ENCODE measurements at places on chromosomes 6 and 20.

GRCh38 chr6:117018771-117019170 lies 141.7 kb downstream of the RFX6 start:
- no peak for DNase-seq

GRCh38 chr6:95847061-95847460 lies 168.7 kb upstream of the FUT9 start:
- DNase-seq, result no peak

GRCh38 chr6:119934816-119935215 lies 585.3 kb upstream of the MAN1A1 start:
- no peak for DNase-seq

DNA sequence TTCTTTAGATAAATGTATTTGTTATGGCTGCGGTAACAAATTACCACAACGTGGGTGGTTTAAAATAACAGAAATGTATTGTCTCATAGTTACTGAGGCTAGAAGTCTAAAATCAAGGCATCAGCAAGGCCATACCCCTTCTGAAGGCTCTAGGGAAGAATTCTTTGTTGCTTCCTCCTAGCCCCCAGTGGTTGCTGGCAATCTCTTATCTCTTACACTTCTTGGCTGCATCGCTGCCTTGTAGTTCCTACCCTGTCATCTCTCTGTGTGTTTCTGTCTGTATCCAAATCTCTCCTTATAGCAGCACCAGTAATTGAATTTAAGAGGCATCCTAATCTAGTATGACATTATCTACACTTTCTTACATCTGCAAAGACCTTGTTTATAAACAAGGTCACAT lies 534.7 kb downstream of the PHF3 start:
- DNase-seq, result no peak

DNA sequence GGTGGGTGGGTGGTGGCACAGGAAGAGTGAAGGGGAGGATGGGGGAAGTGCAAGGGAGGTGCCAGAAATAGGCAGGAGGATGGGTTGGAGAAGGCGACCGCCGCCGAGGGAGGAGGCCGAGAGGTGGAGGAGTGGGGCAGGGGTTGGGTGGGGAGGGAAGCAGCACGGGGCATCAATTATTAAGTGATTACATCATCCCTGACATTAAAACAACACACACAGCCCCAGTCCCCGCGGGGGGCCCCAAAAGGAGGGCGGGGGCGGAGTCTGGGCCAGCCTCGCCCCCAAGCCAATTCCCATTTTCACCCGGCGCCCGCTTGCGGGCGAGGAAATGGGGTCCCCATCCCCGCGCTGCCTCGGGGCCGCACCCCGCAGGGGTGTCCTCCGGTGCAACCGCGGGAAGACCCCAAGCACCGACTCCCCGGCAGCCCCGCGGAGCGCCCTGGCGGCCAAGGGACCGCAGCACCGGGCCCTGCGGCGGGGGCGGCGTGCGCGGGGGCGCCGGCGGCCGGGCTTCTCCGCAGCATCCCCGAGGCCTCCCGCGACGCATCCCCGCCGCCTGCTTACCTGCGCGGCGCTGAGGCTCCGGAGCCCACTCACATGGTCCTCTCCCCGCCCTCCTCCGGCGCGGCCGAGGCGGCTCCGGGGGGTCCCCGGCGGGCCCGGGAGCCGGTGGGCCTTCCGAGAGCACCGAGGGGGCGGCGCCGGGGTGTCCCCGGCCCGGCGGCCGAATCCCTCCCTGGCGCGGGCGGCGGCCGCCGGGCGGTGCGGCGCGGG lies 663 bp downstream of the FYN start:
- no peak for DNase-seq

DNA sequence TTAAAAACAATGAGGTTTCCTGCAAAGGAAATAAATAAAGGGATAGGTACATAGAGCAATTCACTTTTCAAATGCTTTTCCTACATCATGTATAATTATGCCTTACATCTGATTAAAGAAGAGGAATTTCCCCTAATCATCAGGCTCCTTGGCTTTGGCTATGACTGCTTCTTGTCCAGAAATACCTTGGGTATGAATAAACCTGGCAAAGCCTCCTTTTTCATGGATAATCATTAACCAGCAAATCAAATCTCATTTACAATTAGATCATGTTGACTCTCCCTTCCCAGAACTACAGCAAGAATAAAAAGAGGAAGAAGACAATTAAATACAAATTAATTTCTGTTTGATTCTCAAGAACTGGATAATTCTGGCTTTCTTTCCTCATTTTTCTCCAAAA lies 58.0 kb upstream of the CD2AP start:
- DNase-seq, result no peak

DNA sequence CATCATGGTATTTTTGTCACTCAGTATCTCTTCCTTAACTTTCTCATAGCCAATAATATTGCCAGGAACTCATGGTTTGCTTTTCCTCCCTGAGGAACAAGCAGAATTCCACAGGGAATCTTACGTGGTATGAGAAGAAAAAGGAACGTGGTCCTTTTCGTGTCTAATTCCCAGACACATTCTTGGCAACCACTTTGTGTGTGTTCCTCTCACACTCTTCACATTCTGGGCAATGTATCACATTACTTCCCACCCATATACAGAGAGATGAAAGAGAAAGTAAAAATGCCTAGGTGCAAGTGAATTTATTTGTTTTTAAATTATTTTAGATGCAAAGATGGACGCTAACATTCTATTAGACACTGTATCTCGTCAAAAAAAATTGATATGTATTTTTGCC lies 102.7 kb downstream of the PTPRK start:
- no peak for DNase-seq

DNA sequence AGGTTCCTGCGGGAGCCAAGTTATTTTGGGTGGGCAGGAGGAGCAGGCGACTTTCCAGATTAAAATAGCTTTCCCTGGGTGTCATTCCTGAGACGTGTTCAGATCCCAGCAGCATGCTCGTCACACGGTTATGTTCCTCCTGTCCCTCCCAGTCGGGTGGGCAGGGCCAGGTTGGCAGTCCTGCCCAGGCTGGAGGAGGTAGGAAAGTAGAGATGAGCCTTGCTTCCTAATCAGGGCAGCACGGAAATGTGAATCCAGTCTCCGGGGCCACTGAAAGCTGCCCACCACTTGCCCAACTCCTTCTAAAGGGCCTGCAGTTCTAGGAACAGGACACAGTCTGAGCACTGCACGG lies 137.0 kb downstream of the MRPL14 start:
- no peak for DNase-seq

DNA sequence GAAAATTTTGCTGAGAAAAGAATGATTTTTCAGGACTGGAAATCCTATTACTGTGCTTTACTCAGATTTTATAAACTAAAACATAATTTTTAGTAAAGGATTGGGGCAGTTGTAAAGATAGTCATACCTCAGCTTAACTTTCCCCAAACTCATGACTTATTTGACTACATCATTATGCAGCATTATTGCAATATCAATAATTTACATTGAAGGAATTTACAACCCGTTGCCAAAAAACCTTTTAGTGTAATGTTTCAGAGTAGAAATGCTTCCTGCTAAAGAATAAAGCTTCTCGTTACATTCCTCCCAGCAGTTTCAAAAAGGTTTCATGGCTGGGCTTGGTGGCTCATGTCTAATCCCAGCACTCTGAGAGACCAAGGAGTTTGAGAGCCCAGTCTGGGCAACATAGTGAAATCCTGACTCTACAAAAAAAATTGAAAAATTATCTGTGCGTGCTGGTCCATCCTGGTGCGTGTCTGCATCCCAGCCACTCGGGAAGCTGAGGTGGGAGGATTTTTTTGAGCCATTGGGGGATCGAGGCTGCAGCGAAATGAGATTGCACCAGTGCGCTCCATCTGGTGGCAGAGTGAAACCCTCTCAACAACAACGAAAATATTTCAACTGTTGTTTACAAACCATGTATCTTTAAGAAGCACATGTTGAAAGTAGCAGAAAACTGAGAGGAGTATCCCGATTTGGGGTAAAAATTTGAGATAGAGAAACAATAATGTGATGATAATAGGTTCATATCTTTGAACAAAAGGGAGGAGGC lies 4.4 kb downstream of the AMD1 start:
- DNase-seq, result no peak

DNA sequence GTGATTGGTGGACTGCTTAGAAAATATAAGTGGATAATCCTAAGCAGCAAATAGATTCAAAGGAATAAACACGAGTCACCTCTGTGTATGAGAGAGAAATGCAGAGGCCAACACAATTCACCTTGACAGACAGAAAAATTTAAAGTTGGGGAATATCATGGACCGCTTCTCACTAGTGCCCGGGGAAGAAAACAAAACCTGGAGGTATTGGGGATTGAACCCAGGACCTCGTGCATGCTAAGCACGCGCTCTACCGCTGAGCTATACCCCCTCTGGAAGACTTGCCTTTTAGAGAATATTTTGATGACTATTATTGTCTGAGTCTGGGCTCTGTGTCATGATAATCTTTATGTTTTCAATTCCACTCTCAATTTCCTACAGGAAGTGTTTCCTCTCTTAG lies 111.9 kb downstream of the TRIM27 start:
- DNase-seq, result no peak

DNA sequence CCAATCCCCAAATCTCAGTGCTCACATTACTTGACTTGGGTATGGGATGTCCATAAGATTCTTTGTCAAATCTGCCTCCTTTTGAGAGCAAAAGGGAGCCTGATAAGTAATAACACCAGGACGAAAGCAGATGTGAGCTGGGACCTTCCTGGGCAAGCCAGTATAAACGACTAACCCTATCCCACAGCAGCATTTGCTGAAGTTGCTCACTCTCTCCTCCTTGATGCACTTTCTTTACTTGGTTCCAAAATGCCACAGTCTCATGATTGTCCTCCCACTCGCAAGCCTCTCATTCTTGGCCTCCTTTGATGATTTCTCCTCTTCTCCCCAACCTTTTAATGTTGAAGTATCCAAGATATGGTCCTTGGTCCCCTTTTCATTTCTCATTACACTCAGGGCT lies 44.7 kb upstream of the TAGAP start:
- no peak for DNase-seq

- no peak for DNase-seq
These were observed 23.9 kb downstream of the NOL4L start for GRCh38 chr20:32560989-32561830.

- no peak for DNase-seq
These were observed 24.8 kb upstream of the DYNLRB1 start for GRCh38 chr20:34491226-34491931.

GRCh38 chr20:23269954-23270353 lies 80.6 kb upstream of the NXT1 start:
- no peak for DNase-seq

DNA sequence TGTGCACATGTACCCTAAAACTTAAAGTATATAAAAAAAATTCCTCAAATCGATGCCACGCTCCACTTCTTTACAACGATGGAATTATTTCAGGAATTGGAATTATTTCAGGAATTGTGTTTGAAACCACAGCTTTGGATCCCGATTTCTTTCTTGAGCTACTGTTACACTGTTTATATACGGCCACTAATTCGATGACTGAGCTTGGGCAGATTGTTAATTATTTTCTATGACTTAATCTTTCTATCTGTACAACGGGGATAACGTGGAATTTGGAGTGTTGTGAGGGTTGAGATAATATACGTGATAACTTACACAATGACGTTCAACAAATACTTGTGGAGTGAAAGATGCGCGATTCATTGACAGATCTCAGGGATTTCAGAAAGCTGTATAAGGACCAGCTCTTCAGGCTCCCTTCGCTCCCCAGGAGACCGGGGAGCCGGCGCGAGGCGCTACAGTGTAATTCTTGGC lies 171.3 kb downstream of the SLC16A10 start:
- no peak for DNase-seq

DNA sequence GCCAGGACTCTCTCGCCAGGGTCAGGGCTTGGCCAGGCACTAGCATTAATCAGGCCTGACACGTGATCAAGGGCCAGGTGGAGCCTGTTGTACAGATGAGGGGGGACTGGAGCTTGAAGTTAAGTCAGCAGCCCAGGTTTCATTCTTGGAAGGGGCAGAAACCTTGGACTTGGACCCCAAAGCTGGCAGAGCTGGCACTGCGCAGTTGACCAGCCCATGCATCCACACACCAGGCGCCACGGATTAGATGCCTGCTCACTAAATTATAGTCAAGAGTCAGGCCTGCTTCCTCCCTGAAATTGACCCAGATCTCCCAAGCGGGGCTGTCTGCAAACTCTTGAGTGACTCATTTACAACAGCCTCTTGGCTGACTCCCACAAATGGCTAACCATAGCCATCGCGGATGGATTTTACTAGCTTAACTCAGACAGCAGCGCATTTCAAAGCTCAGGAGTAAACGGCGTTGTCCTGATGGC lies 4.1 kb upstream of the TAF4 start:
- no peak for DNase-seq

DNA sequence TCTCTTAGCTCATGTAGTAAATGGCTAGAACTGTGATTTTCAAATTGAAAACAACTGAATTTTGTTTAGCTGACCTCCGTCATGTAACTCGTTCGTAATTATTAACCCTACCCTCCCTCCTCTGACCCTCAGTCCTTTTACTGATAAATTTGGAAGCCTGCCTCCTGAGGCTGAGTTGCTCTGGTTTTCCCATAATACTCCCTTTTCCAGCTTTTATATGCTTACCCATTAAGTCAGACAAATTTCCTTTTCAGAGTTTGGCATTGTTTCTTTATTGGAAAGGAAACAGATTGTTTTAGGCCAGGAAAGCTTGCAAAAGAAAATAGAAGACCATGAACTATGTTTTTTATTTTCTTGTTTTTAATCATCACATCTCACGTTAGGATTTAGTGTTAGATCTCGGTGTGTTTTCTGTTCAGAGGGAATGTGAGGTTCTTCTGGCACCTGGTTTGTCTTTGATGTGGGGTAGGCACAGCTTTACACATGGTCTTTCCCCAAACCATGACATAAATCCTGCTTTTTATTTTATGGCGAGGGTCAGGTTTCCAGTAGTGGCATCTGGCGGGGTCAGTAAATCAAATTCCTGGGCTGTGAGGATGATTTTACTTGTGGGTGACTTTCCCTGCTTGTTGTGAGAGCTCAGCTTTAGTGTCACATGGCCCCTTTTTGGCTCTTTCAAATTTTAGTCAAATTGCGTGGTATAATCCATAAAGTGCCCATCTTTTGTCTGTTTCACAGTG lies 24.5 kb downstream of the PLCB4 start:
- no peak for DNase-seq

DNA sequence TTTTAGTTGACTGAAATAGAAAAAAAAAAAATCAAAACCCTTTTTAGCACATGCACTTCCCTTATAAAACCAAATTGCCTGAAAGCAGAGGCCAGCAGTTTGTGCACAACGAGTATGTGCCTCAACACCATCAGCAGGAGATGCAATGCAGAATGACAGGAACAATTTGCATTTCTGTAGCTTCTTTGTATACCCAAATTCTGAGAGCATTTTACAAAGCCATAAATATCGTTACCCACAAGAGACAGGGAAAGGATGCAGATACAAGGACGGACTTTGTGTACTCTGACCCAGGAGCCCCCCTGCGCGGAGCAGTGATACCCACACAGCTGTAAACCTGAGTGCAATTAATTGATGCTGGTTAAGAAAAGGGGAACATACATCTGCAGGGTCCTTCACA lies 285.6 kb downstream of the PRKN start:
- DNase-seq, result no peak

- no peak for DNase-seq
These were observed 8.4 kb upstream of the GPSM3 start for GRCh38 chr6:32200711-32201475.

DNA sequence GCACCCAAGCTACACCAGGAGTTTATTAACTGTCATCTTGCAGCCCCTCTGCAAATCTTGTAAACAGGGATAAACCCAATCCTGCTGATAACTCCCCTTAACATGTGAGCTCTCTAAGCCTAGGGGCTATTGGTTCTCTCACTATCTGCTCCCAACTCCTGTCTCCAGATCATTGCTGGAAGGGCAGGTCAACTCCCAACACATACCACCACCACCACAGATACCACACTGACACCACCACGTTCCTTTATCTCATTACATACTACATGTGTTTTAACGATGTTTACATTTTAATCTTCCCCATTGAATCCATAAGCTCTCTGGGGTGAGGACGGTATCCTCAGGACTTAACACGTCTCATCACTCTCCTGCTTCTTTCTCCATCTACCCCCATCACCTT lies 51.8 kb downstream of the SIM1 start:
- DNase-seq, result no peak
